ENCODE measurements at places on chromosomes 16 and 17. TPM values are rescaled to one million over a fixed set of nuclear protein-coding genes. Genes with fewer than 3 reads are reported as not detected.

GRCh38 chr17:40528692-40529417 is 27.4 kb upstream of the TNS4 start:
- DNase-seq, result no peak

DNA sequence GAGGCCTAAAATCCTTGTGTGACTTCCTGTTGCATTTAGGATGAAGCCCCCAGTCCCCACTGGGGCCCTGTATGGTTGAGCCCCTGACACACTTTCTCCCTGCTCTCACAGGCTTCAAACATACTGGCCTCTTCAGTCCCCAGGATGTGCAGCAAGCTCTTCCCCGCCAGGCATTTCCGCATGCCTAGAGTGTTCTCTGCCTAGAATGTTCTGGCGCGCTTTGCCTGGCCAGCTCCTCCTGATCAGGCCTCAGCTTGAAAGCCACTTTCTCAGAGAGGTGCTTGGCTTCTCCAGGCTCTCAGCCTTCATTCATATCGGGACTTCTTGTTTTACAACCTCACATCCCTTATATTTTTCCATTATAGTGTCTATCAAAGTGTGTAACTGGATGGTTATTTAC is 123.7 kb downstream of the SPACA3 start:
- DNase-seq, result no peak

DNA sequence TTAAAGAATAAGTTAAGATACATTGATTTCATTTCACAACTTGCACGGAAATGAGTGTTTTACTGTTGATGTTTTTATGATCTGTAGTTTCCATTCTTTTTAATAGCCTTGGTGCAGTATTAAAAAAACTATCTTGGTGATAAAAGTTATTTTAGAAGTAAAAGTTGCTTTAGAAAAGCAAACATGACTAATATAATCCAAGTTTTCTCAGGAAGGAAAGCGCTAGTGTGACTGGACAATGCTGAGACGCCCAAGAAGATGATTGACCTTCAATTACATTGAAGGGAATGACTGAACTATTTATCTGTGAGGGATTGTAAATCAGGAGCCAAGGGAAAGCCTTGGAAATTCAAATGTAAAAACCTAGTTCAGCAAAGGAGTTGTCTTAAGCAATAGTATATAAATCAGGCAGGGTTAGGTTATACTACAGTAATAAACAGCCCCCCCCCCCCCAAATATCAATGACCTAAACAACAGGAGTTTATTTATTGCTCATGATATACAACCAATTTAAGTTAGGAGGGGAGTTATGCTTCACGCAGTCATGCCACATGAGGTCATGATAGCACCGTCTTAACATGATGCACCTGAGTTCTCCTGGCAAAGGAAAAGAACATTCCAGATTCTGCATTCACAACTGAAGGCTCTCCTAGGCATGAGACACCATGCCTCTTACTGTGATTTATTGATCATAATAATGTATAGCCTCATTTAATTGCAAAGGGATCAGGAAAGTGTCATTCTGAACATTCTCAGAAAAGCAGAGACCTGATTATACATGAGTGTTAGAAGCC is 443.8 kb downstream of the CDH13 start:
- no peak for DNase-seq

DNA sequence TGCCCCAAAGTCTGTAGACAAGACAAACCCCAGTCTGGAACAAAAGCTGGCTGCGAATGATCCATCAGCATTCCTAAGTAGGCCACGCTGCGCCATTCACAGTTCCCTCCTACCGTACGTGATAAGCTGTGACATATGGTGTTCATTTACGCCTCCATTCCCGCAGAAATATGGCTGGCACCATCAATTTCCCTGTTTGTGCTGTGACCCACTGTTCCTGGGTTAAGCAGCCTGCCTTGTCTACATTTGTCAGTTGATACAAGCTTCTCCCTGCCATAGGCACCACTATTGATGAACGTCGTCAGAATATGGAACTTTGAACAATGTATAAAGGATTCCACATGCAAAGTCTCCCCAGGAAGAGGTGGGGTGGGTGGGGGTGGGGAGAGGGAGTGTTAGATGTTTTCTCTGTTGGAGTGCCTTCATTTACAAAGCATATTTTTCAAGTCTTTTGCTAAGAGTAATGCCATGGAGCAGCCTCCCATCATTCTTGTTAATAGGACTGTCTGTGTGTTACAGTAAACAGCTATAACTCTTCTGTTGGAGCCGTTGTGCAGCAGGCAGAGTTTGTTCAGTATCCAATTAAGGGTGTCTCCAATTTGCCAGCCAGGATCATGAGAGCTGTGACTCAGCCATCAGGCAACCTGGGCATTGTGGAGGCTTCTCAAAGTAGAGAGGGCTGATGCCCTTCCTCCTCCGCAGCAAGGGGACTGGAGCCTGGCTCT is 294.6 kb downstream of the TMEM114 start:
- no peak for DNase-seq

GRCh38 chr16:4603624-4604170 is 11.0 kb downstream of the UBALD1 start:
- no peak for DNase-seq

GRCh38 chr16:4136229-4136813 is 20.1 kb upstream of the ADCY9 start:
- DNase-seq, result no peak

DNA sequence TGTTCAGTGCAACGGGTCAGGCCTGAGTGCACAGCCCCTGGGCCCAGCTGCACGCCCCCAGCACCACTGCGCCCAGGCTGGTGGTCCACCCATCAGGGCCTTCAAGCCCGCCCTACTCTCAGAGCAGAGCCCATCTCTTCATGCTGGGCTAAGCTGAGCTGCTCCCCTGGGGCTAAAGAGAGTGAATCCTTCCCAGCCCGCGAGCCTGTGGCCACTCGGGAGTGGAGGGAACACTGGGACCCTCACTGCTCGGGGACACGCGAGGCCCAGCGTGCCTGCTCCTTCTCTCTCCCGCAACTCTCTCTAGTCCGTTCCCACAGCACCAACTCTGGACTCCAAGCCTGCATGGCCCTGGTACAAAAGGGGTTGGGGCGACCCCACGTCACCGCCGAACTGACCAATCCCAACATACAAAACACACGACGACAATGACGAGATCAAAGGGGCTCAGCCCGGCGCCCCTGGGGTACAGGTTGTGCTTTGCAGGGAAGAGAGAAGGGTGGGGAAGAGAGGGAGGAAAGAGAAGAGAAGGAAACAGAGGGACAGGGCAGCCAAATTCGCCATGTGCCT is 4.1 kb upstream of the SIRT7 start:
- DNase-seq, result no peak

DNA sequence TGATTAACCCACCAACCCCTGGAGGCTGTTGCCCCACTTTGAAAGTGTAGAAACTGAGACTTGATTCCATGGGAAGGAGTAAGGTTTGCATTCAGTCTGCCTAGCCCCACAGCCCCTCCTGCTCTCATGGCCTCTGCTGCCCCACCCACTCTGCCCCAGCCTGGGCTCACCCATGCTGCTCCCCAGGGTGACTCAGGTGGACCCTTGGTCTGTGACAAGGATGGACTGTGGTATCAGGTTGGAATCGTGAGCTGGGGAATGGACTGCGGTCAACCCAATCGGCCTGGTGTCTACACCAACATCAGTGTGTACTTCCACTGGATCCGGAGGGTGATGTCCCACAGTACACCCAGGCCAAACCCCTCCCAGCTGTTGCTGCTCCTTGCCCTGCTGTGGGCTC is 6.5 kb downstream of the PRSS41 start:
- DNase-seq, result no peak

SLC38A7 gene
- 18.7 TPM for total RNA-seq

PNMT gene
- total RNA-seq, result 5.6 TPM

FBXW10B gene
- 6.9 TPM for total RNA-seq

CTRL gene
- total RNA-seq, result 3.2 TPM

PLXDC1 gene
- 6.6 TPM for total RNA-seq
